ENCODE measurements at places on chromosomes 3 and 15. TPM values are rescaled to one million over a fixed set of nuclear protein-coding genes. Genes with fewer than 3 reads are reported as not detected.
A peak's percentile ranks its signal among the peaks of the same experiment; 100 is the strongest.

DNA sequence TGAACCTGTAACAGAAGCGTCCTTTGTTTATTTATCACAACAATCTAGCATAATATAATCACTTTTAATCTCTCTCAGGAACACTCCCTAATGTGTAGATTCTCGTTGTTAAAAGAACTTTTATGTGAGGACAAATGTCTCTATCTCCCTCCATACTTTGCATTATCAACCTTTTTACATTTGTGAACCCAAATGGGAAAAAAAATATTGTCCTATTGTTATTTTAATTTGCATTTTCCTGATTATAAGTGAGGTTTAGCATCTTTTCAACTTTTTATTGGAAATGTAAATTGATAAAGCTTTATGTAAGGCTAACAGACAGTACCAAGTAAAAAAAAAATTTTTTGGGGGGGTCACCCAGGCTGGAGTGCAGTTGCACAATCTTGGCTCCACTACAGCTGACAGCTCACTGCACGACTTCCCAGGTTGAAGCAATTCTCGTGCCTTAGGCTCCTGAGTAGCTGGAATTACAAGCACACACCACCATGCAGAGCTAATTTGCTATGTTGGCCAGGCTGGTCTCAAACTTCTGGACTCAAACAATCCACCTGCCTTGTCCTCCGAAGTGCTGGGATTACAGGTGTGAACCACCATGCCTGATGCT lies 33.0 kb upstream of the DENND4A start:
- peak; percentile 62 for DNase-seq

DNA sequence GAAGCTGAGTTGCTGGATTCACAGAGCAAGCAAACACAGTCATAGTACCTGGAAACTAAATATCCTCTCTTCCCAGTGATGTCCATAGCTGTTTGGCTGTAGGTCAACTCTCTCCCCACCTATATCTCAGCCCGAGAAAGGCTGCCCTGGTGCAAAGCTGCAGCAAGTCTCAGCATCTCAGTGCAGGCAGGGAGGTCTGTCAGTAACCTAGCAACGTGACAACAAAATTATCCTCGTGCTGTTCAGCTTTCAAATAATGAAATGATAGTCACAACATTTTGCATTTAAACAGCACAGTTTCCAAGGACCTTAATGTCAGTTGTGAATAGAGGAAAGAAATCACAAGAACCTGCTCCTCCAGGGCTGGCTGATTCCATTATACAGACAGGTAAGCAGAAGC lies 83.6 kb downstream of the CHST2 start:
- no peak for DNase-seq

- no peak for DNase-seq
These were observed 8.6 kb upstream of the NR2F2 start for GRCh38 chr15:96321639-96322535.

GRCh38 chr3:195703776-195704175 lies 17.0 kb upstream of the MUC20 start:
- no peak for DNase-seq

DNA sequence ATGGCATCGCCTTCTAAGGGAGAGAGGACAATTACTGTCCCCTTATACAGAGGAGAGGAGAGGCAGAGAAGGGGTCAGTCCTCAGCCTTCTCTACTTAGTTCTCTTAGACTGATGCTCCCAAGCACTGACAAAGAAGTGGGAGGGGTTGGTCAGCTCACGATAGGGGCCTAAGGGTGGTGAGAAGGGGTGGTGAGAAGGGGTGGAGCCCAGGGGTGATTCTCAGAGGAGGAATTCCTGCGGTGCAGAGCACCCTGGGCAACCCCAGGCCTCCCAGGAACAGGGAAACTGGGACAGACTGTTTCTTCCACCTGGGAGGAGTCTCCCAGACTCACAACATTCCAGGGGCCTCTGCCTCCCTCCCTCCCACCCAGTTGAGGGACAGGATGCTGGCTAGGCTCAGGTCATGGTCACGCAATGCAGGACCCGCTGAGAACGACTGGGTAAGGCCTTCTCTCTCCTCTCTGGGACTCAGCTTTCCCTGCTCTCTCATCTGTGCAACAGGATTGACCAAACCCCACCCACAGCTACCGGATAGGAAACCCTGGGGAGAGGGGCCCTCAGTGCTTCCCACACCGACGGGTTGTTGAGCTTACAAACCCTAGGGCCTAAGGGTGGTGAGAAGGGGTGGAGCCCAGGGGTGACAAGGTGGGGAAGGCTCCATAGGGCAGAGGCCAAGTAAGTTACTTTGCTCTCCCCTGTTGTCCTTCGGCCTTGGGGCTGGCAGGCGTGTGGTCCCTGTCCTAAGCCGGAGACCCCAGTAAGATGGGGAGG lies 1.5 kb downstream of the TPRA1 start:
- DNase-seq: peak; percentile 82

TTLL13 gene
- 0.02 TPM for polyA plus RNA-seq

GRCh38 chr3:126156468-126156867 lies 23.9 kb downstream of the ALDH1L1 start:
- no peak for DNase-seq

ITIH1 gene
- polyA plus RNA-seq: not detected

UBAP1L gene
- 0.31 TPM for polyA plus RNA-seq

DNA sequence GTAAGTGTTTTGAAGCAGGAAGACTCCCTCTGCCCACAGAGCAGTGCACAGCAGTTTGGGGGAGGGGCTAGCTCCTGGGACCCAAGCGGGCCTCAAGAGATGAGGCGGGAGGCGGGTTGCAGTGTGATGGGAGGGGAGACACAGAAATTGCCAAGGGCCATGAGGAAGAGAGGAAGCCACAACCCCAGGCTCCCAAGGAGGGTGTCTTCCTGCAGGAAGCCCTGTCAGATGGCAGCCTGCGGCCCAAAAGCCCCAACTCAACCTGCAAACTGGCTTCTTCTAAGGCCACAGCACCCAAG lies 7.3 kb upstream of the ISLR2 start:
- DNase-seq: no peak

- DNase-seq: no peak
These were observed 129.6 kb downstream of the FOXP1 start for GRCh38 chr3:71453822-71454511.

DNA sequence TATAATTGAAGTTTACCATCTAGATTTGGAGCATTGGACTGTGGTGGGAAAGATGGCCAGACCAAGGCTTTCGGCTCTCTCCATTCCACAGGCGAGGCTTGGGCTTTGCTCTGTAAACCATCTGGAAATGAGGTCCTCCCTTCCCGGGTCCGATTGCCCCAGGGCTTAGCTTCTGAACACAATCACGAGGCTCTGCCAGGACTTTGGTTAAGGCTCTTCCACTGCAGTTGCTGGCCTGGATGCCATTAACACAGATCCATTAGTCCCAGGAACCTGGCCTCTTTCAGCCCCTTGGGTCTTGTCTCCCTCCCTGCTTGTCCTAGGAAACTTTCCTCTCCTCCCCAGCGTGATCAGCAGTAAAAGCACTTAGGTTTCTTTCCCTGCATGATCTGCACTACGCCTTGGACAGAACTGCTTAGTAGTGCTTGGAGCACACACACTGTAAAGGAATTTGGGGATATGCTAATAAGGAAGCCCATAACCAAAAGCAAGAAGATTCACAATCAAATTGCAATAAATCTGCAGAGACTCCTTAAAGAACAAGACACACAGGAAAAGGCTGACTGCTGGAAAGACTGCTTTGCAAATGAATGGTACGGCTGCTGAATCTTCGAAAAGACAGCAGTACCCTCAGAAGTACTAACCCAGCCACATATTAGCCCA lies 154.3 kb downstream of the ECT2 start:
- no peak for DNase-seq

GRCh38 chr3:107028626-107029025 lies 348.6 kb upstream of the CCDC54 start:
- no peak for DNase-seq

PLSCR5 gene
- polyA plus RNA-seq: not detected

GRCh38 chr3:16364323-16364722 lies 99.3 kb downstream of the OXNAD1 start:
- no peak for DNase-seq

GRCh38 chr3:14520149-14520548 lies 20.0 kb downstream of the GRIP2 start:
- no peak for DNase-seq

DNA sequence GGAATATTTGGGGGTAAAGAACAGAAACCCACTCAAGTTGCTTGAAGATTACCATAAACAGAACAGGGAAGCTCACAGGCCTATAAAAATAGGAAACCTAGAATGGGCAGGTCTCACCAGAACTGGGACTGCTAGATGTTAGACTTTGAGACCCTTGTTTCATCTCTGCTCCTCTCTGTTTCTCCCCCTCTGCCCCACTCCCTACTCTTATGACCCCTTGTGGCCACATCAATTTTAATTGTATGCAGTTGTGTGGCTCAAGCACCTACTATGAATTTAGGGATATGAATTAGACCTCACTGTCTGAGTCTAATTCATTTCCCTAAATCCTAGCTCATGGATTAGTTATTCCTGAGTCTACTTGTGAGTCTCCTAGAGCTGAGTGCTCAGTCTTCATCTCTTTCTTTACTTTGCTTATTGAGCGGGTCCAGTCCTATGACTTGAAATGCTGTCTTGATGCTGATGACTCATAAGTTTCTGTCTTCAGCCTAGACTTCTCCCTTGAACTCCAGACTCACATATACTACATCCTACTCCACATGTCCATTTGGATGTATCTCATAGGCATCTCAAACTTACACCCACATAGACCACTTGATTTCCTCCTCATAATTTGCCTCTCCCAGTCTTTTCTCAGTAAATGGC lies 78.7 kb downstream of the ITPR1 start:
- peak; percentile 27 for DNase-seq

- DNase-seq: no peak
These were observed 24.6 kb upstream of the SACM1L start for GRCh38 chr3:45664578-45664977.

GRCh38 chr3:45088543-45089358 lies 57.4 kb downstream of the CDCP1 start:
- DNase-seq: peak; percentile 68

DNA sequence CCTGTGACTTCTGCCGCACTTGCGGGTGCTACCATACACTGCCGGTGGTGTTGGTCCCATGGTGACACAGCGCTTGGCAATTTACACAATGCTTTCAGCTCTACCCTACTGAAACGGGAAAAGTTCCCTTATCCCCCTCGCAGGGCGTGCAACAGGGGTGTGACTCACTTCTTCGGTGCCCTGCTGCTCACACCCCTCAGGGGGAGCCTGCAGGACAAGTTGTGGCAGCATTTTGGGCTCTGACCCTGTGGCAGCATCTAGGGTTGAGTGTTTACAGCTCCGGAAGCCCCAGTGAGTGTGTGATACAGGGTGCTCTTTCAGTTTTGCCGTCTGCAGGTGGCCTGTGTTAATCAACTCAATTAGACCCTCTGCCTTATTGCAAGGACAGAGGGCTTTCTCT lies 324.7 kb upstream of the RGMA start:
- no peak for DNase-seq

DNA sequence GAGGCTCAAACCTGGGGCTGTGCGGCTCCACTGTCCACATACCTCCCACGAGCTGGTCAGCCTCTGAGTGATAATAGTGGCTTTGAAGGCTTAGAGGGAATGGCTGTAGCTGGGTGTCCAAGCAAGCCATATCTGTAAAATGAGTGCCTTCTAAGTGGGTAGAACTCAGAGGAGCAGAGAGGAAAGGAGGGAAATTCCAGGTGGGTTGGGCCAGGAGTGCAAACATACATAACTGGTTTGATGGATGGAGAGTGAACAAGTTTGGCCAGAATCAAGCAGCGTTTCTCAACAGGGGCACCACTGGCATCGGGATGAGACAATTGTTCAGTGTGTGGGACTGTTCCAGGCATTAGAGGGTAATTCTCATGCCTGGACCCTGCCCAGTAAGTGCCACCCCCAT lies 91.1 kb downstream of the ASB7 start:
- DNase-seq: peak; percentile 75

SLC2A2 gene
- polyA plus RNA-seq: not detected

SYNM gene
- polyA plus RNA-seq: 0.31 TPM

MYZAP gene
- polyA plus RNA-seq: 1.0 TPM

Data from mammary epithelial cell (primary cell).